ENCODE measurements at places on chromosomes 1 and 21.

GRCh38 chr21:34343347-34343746 is 20.5 kb upstream of the KCNE2 start:
- no peak for DNase-seq

GRCh38 chr1:108114033-108114599 is 86.0 kb downstream of the SLC25A24 start:
- no peak for DNase-seq

DNA sequence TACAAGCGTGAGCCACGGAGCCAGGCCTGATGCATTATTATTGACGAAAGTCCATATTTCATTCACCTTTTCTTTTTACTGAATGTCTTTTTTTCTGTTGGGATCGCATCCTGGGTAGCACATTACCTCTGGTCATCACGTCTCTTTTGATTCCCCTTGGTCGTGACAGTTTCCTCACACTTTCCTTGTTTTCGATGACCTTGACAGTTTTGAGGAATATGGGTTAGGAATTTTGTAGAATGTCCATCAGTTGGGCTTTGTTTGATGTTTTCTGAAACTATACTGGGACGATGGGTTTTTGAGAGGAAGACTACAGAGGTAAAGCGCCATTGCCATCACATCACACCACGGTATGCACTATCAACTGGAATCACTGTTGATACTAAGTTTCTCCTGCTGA is 26.6 kb upstream of the GALNT2 start:
- DNase-seq = no peak

DNA sequence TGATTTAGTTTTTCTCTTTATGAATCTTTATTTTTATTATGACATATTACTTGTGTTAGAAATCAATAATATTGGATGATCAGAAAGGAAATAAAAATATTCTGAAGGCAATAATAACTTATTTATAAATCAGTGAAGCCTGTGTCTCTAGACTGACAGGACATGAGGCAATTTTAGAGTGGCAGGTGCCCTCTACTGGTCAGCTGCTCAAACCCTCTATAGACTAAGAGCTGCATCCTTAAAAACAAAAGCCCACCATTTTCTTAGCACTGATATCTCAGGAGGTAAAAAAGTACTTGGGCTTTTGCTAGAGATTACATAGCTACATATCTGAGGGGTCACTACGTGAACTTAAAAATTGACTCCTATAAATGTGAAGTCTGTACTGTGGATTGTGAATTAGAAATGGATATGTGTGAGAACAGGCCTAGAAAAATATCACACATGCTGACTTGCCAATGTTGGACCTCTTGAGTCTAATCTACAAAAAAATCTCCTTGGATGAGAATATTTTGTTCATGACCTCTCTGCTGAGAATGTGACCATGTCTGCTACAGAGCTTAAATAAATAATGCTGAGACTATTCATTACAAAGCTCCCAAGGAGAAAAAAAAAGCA is 597.9 kb upstream of the ADAMTS5 start:
- no peak for DNase-seq

DNA sequence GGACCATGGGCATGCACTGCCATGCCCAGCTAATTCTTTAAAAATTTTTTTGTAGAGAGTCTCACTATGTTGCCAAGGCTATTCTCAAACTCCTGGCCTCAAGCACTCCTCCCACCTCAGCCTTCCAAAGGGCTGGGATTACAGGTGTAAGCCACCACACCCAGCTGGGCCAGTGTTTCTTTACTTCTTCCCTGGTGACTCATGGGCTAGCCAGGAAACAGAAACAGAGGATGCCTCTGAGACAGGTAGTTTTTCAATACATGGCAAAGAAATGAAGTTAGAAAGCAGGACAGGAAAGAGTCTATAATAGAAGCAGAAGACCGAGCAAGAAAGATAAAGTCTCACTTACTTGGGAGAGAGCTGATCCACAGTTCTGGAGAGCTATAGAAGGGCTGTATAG is 7.6 kb upstream of the C1orf74 start:
- DNase-seq = no peak

DNA sequence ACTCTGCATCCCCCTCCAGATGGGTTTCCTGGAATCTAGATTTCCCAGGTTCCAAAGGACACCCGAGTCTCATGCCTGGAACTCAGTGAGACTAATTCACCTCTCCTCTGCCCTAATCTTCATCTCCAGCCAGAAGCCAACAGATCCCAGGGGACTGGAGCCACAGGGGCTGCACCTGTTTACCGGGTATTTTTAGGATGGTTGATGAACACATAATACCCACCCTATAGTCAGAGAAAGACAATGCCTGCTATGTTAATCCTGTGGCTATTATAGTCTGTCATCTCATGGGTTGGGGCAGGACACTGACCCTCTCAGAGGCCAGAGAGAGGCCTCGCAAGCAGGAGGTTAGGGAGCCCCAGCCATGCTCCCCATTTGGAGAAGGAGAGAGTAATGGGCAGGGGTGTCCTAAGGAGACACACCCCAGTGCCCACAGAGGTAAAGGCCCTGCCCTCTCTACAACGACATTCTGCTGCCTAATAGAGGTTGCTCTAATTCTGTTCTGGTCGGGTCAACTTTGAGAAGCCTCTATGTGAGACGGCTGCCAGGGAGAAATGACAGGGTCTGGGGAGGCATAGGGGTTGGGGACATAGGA is 1.0 kb upstream of the TNNI1 start:
- DNase-seq = no peak

DNA sequence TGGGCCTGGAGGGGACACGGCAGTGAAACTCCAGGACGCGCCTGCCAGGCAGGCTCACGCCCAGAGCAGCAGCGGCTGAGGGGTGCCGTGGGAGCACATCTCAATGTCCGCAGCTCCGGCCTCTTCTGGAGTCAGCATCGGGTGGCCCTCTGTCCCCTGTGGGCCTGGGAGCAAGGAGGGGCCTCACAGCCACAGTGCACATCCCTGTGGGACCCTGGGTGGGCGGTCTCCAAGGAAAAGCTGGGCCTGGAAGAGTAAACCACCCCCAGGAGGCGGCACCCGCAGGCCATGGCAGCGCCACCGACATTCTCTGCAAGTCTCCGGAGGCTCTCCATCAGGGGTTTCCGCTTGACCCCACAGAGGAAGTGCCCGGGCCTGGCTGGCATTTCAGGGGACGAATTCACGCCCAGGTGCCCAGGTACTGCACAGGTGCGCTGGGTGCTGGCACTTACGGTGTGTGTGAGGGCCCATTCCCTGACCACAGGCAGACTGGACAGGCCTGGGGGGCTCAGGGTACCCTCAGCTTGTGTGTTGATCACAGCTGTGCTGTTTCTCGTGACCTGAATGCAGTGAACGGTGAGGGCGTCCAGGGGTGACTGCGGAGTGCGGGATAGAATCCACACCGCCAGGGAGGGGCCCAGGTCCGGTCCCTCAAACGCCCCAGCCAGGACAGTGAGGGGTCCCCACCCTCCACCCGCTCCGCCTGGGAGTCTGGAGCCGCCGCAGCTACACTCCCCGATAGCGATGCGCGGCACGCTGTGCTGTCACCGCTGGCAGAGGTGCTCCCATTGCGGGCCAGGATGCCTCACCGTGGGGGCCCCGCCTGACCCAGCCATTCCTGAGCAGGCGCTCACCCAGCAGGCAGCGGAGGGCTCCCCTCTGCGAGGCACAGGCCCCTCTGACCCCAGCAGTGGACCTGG is 16.6 kb upstream of the RNF223 start:
- no peak for DNase-seq

DNA sequence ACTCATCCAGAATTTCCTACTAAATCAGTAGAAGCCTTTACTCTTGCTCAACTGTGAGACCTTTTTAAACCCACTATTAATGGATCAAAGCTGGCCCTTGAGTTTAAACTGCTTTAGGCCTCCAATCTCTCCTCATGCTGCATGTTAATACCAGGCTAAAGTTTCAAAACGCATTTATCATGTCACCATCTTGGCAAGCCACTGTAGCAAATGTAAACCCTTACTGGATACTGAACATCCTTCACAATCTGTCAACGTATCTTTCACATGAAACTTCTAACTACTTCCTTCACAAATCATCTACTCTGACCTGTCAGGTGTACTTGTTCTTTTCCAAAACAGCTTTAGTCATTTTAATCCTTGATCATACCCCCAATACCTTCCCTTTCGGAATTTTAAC is 3.0 kb downstream of the PAXBP1 start:
- no peak for DNase-seq

- no peak for DNase-seq
These were observed 11.4 kb upstream of the FAM163A start for GRCh38 chr1:179731643-179732042.

GRCh38 chr1:41240781-41241353 is 1.2 kb downstream of the SCMH1 start:
- DNase-seq = no peak

DNA sequence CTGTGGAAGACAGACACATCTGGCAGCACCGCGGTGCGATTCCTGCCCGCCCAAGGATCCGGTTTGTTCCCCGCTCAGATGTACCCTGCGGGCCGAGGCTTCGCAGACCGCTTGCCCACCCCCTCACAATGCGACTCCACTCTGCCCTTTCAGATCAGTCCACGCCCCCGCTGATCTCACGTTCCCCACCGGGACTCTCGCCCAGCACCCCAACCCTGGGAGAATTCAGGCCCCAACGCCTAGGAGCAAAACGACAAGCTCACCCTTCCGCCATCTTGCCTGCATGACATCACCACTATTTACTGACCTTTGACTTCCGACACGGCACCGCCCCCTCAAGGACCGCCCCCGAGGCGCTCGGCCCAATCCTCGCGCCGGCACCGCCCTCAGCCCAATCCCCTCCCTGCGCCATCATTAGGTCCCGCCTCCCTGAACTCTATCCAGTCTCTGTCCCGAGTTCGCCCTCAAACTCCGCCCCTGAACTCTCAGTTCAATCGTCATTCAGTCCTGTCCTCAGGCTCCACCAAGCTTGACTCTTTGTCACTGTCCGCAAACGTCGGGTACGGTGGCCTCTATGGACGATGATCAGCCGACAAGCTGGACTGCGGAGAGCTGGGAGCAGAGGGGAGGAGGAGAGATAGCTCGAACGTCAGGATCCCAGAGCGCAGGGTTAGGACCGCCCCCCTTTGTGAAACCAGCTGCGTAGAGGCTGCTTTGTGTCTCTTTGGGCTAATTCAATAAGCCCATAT is at the start of gene BSDC1:
BSDC1 (minus strand) TSS at position 301 of the 749 bp plus-strand sequence; CDS start at position 274, 27 bp downstream.
- DNase-seq = peak; percentile 98

DNA sequence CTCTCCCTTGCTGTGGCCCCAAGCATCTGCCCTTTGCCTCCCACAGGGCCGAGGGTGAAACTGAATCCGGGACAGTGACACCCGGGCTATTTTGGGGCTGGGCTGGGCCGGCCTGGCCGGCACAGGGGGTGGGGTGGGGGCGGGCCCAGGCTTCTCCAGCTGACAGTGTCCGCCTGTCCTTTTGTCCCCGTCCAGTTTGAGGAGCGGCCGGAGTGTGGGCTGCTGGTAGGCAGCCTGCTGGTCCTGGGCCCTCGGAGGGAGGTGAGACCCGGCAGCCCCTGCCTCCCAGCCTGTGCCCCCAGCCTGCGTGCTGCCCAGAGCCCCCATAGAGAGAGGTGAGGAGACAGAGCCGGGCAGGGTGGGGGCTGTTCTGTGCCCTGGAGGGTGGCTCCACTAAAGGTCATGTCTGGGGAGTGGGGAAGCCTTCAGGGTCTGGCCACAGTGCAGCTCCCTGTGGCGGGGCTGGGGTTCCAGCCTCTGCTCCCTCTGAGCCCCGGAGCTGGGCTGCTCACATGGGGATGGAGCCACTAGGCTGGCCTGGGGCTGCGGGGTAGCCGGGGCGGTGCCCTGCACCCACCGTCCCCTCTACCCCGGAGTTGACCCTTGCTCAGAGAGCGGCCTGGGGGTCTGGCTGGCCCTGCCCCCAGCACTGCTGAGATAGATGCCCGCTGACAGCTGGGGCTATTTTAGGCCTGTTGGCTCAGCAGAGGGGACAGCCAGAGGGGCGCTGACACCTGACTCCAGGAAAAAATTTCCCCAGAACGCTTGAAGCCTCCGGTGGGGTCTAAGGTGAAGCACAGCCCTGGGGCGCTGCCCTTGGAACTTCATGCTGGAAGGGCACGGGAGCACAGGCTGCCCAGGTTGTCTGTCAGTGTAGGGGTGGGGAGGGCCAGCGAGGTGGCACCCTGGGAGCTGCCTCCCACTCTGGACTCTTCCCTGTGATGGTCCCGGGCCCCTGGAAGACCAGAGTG is at the start of gene OBSCN:
OBSCN (plus strand) TSS at position 194 of the 971 bp plus-strand sequence. CDS start 3,740 bp downstream, outside the sequence.
- DNase-seq = no peak

- no peak for DNase-seq
These were observed 131.8 kb downstream of the CAMTA1 start for GRCh38 chr1:6917067-6917466.

DNA sequence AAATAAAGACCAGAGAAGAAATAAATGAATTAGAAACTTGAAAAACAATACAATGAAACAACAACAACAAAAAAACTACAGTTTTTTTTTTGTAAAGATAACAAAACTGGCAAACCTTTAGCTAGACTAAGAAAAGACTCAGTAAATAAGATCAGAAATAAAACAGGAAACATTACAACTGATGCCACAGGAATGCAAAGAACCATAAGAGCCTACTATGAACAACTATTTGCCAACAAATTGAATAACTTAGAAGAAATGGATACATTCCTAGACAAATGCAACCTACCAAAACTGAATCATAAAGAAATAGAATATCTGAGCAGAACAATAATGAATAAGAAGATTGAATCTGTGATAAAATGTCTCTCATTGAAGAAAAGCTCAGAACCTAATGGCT is 742.0 kb downstream of the ADGRL2 start:
- no peak for DNase-seq

DNA sequence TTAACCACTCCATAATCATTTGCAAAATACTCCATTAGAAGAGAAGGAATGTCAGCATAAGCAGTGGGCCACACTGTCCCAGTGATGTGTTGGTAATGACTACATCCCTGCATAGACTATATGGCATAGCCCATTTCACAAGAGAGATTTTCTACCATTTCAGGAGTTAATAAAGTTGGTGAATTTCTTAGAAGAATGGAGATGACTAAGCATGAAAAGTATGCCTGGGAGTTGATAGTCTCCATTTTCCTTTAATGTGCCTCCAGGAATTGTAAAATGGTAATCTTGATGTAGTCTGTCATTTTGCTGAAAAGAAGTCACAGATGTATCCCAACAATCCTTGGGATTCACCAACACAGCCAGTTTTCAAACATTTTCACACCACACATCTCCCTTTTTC is 608.8 kb upstream of the CHRM3 start:
- DNase-seq = no peak

DNA sequence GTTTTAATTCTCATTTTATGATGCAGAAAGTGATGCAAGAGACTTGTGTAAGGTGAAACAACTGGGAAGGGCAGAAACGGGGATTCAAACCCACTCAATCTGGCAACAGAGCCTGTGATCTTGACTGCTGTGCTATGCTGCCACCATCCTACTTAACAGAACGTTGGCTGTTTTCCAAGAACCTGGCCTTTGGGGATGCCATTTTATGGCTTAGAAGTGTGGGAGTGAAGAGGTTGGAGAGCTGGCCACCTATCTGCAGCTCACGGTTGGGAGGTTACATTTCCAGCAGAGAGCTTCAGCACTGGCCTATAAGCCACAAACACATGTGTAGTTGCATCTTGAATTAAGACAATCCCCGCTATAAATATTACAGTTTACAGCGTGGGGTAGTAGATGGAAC is 235.3 kb downstream of the PRDM2 start:
- DNase-seq = no peak

GRCh38 chr1:110087812-110088738 is 17.6 kb upstream of the ALX3 start:
- DNase-seq = peak; percentile 65

Measured in stimulated activated CD4-positive, alpha-beta T cell treated with anti-CD3 and anti-CD28 coated beads, Interleukin-12 subunit alpha, Interleukin-12 subunit beta, amount 100 ng/mL, for 48 hours (primary cell).